HepG2 (cell line): ENCODE measurements at places on chromosomes 6 and 20. TPM values are rescaled to one million over a fixed set of nuclear protein-coding genes. Genes with fewer than 3 reads are reported as not detected.
A peak's percentile ranks its signal among the peaks of the same experiment; 100 is the strongest.

SAPCD1 gene
- 0.56 and 2.5 TPM in 2 replicates for total RNA-seq

EPPIN gene
- total RNA-seq: not detected in 2 replicates

DUSP22 gene
- total RNA-seq: 29.1 and 32.8 TPM in 2 replicates

OLIG3 gene
- not detected in 2 replicates for total RNA-seq

RAMACL gene
- total RNA-seq: 0.09 TPM in 1 of 2 replicates, not detected in the other

OPRL1 gene
- 0.27 and 0.35 TPM in 2 replicates for total RNA-seq

DNA sequence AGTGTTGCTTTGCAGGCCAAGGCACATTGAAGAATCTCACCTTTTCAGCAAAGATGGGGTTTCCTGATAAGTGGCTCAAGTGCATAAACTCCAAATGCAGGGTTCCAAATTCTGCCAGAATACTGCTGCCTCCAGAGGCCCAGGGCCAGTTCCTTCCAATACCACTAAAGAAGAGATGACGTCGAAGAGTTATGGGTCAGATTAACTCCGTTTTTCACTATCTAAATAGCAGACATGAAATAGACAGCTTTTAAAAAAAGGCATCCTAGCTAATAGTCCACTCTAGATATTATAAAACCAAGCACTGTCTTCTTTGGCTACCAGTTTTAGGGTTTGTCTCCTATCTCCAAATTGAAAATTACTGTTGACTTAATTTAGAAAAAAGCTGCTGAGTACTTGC lies 126.3 kb upstream of the FAM184A start:
- no peak for DNase-seq

- no peak for DNase-seq
Observed at GRCh38 chr6:4264081-4264480, 128.7 kb upstream of the ECI2 start.

- peak; percentile 53 for DNase-seq
Observed at GRCh38 chr6:138662471-138662870, 111.1 kb upstream of the CCDC28A start.

- DNase-seq: no peak
Observed at GRCh38 chr6:87699576-87699975, 2.5 kb downstream of the AKIRIN2 start.

GRCh38 chr6:137715589-137716045 lies 151.4 kb upstream of the TNFAIP3 start:
- DNase-seq: no peak

DNA sequence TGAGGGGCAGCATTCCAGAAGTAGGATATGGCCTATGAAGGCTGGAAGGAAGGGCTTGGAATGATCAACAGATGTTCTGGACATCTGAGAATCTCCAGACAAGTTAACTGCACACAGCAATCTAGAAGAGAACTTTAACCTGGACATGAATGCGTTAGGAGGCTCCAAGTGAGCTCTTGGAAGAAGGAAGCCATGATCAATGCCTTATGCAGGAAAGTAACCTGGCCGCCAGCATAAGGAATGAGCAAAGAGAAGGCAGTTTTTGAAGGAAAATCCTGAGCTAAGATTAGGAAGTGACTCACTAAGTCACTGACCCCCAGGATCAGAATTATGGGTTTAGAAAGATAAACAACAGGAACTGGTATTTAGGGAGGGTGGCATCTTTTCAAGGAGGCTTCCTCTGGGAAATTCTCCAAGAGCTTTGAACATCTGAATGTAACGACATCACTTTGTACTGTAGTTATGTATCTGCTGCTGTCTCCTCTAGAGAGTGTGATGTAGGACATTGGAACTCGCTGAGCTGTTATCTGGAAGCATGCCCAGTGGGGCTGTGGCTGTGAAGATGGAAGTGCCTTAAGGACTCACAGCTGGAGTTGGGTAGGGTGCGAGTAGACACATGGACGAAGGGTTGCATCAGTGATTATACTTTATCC lies 236.8 kb downstream of the PACRG start:
- DNase-seq: no peak

DNA sequence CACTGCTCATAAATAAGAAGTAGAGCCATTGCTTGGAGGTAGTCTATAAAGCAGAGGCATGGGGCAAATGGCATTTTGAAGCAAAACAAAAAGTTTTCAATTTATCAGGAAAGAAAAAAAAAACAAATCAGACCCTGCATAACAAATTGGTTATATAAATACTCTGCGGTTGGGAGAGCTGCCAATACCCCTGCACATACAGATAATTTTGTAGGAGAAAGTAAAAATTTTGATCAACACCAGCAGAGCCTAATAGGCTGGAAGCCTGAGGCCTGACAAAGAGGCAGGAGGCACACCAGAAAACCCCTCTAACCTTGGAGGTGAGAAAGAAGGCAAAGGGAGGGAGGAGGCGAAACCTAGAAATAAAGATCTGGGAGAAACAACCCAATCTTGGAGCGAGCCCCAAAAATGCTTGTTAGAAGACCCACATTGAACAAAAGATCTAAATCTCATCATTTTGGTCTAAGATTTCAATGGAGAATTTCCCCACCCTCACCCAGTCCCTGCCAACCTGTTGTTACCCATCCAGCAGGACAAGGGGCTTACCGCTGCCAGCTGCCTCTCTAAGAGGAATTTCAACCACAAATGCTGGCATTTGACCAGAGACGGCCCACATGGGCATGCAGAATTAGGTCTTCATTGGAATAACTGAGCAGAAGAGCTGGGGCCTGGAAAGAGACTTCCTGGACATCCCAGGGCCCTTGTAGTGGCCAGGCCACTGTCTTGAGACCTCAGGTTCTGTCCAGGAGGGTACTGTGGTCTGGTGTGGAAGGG lies 28.4 kb downstream of the FOXA2 start:
- DNase-seq: no peak

GRCh38 chr20:19322061-19322985 lies 109.9 kb downstream of the SLC24A3 start:
- DNase-seq: no peak
